Stimulated activated CD8-positive, alpha-beta memory T cell treated with anti-CD3 and anti-CD28 coated beads, Interleukin-15, amount 100 ng/mL, for 48 hours (primary cell): ENCODE measurements at places on chromosomes 2 and 18.
A peak's percentile ranks its signal among the peaks of the same experiment; 100 is the strongest.

DNA sequence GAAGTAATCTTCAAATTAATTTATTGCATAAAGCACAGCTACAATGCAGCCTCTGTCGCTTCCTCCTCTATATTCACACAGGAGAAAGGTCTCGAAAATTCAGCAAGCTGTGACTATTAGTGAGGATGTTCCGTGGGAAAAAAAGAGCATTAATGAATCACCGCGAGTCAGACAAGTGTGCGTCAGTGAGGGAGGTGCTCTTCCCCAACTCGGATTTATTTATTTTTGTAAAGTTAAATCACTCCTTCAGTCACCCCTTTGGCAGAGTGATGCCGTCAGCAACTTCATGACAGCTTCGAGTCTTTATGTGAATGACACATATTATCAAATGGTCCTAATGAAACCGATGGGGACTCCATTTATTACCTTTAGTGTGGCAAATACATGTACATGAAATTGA lies 648.9 kb upstream of the SALL3 start:
- no peak for DNase-seq

- no peak for DNase-seq
These were observed 1.5 kb downstream of the MTHFD2 start for GRCh38 chr2:74199871-74200305.

GRCh38 chr2:2831633-2832032 lies 500.6 kb upstream of the MYT1L start:
- DNase-seq = no peak

GRCh38 chr2:229083606-229084340 lies 187.3 kb downstream of the PID1 start:
- no peak for DNase-seq

DNA sequence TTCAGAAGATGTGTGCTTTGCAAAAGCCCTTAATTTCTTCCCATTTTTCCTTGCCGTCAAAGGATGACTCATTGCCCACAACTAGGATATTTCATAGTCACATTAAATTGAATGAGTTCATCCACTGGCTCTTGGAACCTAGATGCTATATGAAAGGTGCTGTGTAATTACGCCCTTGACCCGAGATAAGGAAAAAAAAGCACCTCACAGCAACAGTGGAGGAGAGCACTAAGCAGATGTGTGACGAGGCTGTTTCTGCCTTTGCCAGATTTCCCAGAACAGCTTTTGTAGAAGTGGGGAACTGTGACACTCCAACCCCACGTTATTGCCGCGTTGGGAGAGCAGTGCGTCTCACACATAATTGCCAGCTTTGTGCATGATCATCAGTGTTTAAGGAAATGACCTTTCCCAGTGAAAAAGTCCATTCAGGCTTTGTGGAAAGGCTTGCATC lies 33.3 kb upstream of the TMEM87B start:
- no peak for DNase-seq

- peak; percentile 54 for DNase-seq
These were observed 746 bp upstream of the POLR1B start for GRCh38 chr2:112541315-112542122.

DNA sequence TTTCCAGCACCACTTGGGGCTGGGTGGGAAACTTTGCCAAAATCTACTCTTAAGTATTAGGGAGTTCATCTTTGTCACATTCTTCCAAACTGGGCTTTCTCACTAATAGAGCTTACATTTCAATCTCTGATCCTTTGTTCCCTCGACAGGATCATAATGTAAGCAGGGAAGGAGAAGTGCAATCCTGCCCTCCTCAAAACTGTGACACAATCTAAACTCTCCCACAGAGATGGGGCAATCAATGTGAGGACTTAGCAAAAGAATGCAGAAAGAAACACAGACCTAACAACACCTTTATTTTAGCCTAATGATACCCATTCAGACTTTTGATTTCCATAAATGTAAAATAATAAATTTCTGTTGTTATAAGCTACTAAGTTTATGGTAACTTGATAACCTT lies 40.8 kb downstream of the DSEL start:
- DNase-seq = no peak

DNA sequence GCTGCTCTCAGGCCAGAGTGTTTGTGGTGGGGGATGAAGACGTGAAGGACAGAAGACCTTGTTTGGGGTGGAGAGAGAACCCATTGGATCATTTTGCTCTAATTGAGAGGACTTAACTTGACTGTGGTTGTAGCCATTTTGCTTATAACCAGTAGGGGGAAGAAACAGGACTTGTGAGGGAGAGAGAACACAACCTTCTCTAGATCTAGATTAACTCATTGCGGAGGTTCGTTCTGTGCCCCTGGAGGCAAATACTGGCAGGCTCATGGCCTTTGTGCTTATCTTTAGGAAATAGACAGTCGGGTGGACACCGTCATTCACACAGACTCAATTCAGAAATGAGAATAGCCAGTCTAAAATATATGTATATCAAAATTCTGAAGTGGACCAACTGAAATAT lies 147.0 kb upstream of the LHCGR start:
- DNase-seq = no peak

GRCh38 chr2:212547716-212548454 lies 9.3 kb upstream of the ERBB4 start:
- no peak for DNase-seq

DNA sequence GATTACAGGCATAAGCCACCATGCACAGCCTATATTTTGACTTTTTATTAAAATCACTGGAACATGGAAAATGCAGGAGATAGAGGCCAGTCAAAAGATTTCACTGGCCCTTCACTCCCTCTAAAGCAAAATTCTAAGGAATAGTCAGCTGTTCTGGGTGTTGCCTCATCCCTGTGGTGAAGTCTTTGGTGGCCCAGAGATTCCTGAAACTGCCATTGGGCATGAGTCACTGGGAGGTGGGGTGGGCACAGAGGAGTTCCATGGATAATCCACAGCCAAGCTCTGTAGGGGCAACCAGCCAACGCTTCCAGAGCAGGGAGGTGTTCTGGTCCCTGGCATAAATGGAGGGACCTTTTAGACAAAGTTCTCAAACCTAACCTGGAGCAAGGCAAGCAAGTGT lies 89.7 kb upstream of the TTC39C start:
- DNase-seq = no peak

DNA sequence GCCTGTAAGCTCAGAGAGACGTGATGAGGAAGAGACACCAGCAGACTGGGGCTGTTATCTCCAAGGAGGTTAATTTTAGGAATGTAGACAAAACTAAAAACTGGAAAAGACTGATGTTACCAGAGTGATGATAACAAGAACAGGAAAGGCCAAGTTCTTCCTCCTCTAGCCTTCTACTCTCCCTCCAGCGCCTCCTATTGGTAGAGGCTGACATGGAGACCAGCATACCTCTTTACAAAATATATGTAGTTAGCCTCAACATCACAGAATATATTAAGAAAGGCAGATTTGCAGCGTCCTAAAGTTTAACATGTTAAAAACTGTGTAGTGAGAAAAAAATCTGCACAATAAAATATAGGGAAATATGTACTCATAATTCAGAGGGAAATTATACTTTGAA lies 66.0 kb downstream of the TCF4 start:
- DNase-seq = no peak

DNA sequence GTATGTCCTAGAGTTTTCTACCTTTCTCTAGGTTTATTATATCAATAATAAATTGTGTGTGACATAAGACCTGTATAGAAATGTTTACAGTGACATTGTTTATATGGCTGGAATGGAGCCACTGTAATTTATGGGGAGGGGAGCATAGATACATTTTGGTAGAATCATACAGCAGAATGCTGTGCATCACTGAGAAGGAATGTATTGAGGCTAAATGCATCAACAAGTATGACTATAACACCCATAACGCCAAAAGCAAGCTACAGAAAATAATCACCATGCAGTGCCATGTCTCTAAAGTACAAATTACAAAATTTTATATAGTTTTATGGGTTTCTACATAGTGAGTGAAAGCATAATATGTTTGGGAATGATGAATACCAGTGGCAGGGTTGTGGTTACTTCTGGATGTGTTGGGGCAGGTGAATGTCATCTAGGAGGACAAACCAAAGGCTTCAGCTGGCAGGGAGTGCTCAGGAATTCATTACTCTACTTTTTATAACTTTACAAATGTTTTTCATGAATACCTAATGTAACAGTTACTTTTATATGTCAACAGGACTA lies 226.0 kb upstream of the NETO1 start:
- DNase-seq = no peak

GRCh38 chr18:50218432-50219197 lies 23.7 kb upstream of the MYO5B start:
- no peak for DNase-seq

DNA sequence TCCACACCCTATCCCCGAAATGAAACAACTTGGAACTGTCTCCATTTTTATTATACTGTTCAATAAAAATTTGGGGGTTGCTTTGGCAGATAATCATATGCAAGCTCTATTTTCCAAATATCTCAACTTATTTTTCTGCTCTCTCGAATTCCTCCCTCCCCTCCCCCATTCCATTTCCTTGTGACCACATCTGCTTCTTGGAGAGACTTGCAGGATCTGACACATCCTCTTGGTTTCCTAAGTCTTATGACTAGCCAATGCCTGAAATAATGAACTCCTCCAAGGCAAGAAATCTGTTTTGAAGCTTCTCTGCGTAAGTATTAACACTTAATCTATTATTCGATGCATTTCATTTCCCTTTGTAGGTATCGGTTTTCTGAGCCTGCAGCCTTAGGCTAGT lies 16.1 kb downstream of the TGIF1 start:
- no peak for DNase-seq

DNA sequence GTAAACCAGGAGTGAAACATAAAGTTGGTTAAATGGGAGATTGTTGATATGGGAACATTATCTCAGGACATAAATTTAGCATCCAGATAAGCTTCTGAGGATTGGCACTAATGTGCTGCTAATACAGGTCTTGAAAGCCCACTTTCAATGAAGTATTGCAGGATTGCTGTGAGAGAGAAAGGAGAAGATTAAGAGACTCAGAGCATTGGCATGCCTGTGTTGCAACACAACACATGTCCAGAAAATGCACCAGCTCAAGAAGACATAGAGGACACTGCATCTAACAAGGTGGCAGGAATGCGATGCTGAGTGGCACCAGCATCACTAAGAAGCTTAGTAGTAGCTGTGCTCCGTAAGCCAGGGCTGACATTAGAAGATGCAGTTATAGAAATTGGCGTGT lies 728.9 kb downstream of the SUCLG1 start:
- no peak for DNase-seq

DNA sequence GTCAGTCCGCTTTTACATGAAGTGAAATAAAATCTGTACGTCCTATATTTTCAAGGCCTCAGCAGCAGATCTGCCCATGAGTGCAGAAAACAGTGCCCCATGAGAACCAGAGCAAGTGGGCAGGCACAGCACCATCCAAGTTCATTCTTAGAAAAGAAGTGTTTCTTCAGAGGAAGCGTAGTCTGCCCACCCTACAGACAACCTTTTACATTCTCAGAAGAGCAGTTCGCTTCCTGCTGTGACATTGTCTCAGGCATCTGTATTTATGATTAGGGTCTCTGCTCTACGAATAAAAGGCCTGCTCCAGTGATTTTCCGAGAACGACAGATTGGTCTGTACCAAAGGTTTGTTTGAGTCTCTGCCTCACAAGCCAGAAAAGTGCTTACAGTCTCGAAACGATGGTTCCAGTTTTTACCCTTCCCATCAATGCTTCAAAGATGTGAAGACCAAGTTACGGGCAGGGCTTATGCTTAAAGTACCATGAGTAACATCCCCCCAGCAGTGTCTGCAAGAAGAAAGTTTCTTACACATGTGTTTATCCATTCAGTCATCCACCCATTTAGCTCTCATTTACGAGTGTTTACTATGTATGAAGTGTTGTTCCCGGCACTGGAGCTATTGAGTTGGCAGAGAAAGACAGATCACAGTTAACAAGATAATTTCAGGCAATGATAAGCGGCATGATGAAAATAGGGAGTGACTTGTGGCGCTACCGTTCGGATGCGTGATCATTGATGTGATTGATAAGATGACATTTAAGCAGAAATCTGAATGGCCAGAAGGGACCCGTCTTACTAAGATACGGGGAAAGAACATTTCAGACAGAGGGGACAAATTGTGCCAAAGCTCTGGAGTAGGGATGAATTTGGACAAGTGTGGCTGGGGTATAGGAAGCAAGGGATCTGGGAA lies 31.4 kb upstream of the CTLA4 start:
- DNase-seq = no peak

DNA sequence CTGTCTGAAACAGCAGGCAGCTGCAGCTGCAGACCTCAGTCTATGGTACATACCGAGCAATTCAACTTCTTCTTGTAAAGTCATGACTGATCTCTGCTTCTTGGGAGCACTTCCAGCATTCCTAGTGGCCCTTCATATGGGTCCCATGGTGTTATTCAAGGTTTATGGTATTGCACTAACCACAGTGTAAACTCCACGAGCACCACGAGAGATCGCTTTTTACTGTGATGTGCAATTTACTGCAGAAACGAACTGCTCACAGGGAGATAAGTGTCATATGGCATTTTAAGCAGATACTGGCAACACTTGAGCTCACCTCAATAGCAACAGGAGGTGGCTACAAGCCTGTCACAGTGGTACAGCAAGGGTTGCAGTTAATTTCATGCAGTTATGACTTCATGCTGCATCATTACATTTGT lies 38.6 kb upstream of the SH3BP4 start:
- no peak for DNase-seq

DNA sequence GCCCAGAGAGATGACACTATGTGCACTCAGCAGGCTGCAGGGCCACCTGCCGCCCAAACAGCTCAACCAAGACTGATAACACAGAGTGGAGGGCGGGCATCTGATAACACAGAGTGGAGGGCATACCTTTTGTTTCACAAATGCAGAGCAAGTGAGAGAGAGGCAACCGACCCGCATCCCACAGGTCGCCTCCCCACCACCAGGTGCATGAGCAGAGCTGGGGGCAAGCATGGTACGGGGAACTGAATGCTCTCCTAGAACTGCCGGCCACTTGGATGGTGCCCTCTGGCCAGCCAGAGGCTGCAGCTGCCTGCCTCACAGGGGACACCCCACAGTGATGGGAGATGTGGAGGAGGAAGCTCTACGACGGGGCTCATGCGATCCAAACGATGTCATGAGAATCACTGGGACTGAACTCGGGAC lies 49.5 kb downstream of the ANO7 start:
- DNase-seq = no peak
